Kidney glomerular epithelial cell (primary cell): ENCODE measurements at places on chromosomes 1 and 21.

GRCh38 chr1:37850352-37850955 is 8.9 kb downstream of the MTF1 start:
- DNase-seq: peak; percentile 31

GRCh38 chr1:157487096-157487495 is 65.2 kb downstream of the FCRL5 start:
- no peak for DNase-seq

- no peak for DNase-seq
Measured at GRCh38 chr1:117049857-117050256, 10.3 kb upstream of the TTF2 start.

DNA sequence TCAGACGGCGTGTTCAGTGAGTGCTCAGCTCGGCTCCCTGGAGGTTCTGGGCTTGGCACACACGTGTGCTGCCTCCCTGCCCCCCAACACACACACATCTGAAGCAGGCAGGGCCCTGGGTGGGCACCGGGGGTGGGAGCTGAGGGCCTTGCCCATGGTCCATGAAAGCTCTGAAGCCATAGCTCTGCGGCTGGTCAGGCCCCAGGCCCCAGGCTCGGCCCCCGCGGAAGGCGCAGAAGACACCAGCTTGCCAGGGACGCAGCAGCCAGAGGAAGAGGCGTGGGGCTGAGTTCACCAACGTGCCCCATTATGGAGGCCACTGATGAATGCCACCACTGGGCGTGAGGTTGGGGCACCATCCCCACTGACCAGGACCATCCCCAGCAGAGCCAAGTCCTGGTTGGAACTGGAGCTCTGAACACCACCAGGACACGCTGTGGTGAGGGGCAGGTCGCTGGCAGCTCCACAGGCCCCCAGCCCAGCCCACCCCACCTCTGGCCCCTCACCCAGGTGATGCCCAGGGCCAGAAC is 4.2 kb downstream of the AURKAIP1 start:
- DNase-seq: no peak

- DNase-seq: no peak
Measured at GRCh38 chr21:31279986-31280385, 64.1 kb downstream of the TIAM1 start.

GRCh38 chr1:209335178-209335577 is 248.3 kb upstream of the CAMK1G start:
- no peak for DNase-seq

- DNase-seq: no peak
Measured at GRCh38 chr1:221604948-221605347, 136.9 kb downstream of the DUSP10 start.

DNA sequence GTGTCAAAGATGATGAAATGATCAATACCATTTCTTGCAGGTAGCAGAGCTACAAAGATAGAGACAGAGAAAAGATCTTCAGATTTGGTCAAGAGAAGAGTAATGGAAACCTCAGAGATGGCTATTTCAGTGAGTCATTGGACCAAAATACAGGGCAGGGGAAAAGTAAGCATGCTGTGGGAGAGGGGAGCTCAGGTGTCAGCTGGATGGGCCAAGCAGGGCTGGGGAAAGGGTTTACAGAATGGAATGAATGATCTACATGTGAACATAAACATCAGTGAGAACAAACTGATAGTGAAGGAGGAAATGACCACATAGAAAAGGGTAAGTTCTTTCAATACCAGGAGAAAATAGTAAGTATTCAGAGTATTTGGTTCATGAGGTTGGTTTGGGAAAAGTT is 61.4 kb upstream of the CNN3 start:
- no peak for DNase-seq

DNA sequence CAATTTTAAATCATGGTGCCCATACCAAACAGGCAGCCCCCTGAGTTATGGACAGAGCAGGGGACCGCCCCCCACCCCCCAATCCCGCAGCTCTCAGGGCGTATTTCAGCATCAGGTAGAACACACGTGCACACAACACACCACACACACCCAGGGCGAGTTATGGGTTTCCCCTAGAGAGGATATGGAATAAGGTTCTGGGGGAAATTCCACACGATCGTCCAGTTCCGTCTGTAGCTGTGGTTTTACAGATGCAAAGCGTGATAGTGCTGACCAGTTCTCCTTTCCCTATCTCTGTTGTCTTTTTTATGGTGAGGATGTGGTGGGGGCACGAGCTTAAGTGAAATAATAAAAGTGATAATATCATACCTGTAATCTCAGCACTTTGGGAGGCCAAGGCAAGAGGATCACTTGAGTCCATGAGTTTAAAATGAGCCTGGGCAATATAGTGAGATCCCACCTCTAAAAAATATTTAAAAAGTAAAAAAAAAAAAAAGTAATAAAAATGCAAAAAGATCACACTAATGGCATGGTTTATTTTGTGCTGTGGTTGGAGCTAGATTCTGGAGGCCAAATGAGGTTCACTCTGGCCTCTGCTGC is 25.1 kb downstream of the C2CD2 start:
- DNase-seq: no peak

- DNase-seq: no peak
Measured at GRCh38 chr1:202244841-202245261, 51.3 kb downstream of the LGR6 start.

DNA sequence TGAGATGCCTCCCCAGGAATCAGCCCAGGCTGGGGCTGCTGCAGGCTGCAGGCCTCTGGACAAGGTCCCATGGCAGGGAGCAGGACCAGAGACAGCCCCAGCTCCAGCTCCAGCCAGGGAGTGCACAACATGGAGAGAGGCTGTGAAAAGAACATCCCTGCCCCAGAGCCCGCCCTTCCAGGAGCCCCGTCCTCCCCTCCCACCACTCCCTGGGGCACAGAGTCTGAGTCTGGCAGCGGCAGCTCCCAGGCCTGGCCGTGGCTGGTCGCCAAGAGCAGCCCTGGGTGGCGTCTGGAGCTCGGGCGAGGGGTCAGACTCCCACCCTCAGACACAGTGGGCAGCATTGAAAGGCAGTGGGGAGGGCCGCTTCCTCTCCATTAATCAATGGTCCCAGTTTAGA is 37.8 kb downstream of the MEGF6 start:
- DNase-seq: no peak

- no peak for DNase-seq
Measured at GRCh38 chr21:32602099-32602498, 10.1 kb downstream of the CFAP298 start.

DNA sequence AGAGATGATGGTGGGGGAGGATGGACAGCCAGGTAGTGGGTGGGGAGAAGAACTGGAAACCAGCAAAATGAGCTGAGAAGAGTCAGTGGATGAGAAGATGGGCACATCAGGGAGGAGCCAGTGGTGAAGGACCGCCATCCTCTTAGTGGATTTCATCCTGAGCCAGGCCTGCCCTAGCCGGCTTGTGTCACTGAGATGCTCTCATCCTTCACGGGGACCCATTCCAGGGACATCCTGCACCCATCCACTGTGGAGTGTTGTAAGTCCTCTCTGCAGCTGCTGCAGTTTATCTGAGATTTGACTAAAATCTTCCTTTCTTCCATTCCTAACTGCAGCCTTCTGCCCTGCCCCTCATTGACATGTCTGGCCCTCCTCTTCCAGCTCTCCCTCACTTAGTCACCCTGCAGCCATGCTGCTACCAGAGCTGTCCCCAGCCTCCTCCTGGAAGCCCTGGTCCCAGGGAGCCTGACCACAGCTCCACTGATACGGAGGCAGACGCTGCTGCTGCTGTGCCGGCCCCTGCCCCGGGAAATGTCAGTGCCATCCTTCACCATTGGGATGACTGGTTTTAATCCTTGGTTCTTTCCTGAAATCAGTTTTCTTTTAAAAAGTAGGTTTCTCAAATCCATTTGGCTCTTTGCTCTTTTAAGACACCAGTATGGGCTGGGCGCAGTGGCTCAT is 33.2 kb downstream of the STUM start:
- DNase-seq: no peak

DNA sequence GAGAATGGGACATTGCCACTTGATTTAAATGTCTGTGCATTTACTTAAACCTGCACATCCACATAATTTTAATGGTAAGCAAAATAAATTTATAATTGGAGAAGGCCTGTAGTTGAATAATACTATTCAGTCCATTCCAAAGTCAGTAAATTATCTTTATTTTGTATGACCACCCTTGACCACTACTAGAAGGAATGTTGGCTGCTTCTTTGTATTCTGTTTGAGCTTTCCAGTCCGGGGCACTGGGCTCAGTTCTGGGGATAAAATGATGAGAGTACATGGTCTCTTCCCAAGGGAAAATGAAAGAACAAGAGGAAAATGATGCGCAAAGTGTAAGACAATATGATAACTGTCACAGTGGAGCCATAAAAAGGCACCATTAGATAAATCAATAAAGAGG is 98.9 kb downstream of the CRB1 start:
- no peak for DNase-seq

- DNase-seq: no peak
Measured at GRCh38 chr1:201949491-201949890, 3.1 kb upstream of the LMOD1 start.

DNA sequence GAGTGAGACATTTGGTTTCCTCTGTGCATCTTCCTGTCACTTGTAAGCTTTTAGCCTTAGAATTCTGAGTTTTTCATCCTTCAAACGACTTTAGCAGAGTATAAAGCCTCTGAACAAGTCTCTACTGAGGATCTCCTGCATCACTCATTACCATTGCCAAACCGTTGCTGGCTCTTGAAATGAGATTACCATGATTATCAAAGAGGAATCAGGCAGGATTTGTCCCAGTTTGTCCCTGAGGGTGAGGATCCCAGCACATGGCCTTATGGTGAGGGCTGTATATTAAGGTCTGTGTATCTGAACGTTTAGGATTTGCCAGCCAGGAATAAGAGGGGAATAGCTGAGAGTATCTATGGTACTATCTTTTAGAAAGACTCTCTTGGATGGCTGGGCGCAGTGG is 169.5 kb upstream of the L1TD1 start:
- no peak for DNase-seq

DNA sequence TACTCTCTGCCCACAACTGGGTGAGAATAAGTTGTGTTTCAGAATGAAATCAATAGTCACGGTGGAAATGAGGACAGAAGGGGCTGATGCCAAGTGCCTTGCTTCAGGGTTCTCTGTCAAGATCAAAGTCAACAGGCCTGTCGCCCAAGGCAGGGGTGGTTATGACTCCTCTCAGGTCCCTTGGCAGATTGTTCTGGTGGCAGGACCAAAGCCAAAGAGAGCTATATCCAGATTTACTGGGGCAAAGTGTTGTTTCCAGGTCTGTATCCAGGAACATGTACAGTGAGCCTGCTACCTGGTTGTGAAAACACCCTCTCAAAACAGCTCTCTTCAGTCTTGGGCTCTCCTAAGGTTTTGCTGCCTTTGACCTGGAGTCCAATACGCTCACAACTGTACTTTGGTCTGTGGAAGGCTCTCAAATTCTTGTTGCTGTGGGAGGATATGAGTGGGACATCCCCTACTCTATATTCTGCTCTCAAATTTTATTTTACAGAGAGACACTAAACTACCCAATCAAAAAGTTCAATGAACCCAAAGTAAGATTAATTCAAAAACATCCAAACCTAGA is 175.1 kb upstream of the ETV3 start:
- DNase-seq: no peak

- DNase-seq: no peak
Measured at GRCh38 chr21:37098751-37099150, 25.7 kb downstream of the TTC3 start.

- DNase-seq: peak; percentile 19
Measured at GRCh38 chr1:4346131-4346530, 308.3 kb upstream of the AJAP1 start.

GRCh38 chr1:100700586-100700985 is 19.0 kb upstream of the VCAM1 start:
- DNase-seq: no peak

DNA sequence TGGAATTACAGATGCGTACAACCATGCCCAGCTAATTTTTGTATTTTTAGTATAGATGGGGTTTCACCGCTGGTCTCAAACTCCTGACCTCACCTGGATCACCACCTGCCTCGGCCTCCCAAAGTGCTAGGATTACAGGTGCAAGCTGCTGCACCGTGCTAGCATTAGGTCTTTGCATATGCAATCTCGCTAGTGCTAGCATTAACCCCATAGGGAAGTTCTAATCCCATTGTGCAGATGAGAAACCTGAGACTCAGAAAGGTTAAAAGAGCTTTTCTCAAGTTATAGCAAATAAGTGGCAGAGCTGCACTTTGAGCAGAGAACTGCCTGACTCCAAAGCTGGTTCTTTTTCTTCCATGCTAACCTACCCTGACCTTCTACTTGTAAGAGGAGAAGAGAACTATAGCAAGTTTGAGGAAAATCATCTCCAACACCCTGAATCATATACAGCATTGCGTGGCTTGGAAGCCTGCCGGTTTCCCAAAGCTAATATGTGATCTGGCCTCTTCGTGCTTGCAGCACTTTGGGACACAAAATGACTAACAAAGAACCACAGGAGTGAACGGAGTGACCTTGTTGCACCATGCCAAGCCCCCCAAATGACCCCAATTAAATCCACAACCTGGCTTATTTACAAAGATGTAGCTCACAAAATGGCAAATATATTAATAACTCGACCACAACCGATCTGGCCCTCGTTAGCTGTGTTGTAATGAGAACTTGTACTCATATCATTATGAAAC is 185.1 kb downstream of the TM2D1 start:
- DNase-seq: no peak

DNA sequence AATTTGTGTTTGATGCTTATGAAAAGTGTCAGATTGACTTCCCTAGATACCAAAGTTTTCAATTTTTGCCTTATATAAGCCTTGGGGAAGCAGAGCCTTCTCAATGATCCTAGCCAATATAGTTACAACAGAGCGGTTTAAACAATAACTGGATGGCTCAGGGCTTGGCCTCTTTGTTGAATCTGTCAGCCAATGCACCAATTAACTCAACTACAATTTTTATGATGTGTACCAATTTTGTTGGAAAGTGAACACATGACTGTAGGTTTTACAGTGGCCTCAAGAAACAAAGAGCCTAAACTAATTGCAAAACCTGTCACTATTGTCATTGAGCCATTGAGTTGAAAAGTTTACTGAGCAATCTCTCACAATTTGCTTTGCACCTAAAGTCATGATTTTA is 71.6 kb upstream of the RGS18 start:
- DNase-seq: no peak

DNA sequence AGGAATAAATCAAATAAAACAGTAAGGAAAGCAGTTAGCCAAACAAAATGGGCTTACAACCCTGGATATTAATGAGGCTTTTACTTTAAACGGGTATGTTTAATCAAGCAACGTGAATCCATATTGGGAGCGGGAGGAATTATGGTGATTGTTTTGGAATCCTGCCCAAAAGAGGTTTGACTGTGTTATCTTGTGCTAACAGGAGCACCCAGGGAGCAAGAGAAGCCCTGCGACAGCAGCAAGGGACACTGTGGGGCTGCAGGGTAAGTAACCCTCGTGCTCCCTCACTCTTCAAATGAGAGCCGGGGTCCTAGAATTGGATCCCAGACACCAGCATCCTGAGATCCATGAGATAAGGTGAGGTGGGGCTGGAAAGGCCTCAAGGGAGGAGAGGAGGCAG is 72.6 kb upstream of the PGBD5 start:
- DNase-seq: no peak

DNA sequence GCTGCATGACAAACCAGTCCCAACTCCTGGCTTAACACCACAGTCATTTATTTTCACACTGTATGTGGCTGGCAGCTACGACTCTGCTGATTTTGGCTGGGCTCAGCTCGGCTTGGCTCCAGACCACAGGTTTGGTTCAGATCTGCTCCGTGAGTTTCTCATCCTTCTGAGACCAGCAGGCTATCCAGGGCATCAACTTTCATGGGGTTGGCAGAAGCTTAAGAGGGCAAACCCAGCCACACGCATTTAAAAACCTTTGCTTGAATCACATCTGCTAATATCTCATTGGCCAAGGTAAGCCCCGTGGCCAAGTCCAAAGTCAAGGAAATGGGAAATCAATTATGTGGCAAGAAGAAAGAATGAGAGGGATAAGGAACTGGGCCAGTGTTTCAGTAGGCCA is 574.2 kb downstream of the MATN1 start:
- DNase-seq: no peak
